ENCODE measurements at places on chromosomes 7 and 10.

GRCh38 chr10:47372726-47373125, 11.4 kb downstream of the ZNF488 start:
- DNase-seq = no peak

DNA sequence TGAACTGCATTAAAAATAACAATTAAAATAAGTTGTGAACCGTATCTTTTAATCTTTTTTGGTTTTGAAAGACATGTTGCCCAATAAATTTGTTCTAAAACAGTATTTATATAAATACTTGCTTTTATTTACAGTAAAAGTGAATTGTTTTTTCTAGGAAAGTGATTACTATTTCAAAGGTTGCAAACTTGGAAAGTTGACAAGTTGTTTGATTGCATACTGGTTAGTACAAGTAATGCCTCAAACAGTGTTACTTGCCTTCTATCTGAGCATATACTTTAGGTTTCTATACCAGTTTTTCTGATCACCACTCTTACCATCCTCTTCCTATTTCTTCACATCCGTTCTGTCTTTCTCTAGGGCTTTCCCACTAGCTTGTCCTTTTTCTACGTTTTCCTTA, 212.6 kb downstream of the FOXP2 start:
- no peak for DNase-seq

DNA sequence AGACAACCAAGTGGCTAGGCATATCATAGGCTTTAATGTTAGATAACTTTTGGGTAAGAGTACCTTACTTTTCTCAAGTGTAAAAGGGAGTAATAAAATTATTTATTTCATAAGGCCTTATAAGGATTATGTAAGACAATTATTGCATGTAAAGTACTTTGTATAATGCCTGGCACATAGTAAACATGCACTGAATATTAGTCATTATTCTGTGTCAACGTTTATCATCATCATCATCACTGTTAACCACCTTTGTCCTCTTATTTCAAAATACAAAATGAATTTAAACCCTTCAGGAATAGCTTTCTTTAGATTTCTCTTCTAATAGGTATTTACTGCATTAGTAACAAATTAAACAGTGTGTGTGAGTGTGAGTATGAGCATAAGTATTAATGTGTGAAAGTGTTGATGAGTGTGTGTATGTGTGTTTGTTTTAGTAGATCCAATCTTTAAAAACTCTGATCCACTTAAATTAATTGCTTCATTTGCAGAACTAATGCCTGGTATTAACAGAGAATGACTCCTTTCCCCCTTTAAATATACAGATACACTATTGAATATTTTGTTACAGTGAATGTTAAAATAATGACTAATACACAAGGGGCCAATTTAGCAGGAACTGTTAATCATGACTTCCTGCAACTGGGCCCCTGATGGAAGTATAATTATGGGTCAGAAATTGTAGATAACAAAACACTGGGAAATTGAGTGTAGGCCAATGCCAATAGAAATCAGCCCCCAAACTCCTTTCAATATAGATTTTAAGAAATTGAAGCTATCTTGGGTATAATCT, 213.3 kb upstream of the FZD8 start:
- DNase-seq = no peak

DNA sequence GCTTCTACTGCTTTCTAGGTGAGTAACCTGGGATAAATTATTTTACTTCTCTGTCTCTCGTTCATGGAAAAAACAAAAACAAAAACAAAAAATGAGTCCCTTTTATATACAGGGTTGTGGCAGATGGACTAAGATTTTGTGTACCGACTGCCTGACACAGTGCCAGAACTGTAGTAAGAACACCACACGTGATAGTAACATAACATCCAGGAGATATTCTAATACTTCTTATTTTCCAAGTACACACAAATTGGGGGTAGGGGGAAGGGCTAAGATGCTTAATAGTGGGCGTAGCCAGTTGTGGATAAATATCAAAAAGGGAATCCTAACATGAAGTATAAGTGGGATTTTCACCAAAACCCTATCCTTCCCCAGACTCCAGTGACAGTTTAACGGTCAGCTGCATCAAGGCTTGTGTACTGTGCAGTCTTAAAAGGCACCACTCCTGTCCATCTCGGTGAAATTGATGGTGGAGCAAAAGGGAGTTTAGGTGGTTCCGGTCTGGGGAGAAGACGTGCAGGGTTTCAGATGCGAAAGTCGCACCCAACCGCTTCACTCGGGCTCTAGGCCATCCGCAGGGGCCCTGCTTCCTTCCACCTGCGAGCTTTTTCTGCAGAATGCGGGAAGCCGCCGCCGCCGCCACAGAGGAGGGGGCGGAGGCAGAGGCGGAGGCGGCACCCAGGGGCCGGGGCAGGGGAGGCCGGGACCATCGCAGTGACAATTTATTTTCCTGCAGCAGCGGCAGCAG, at the start of gene STAMBPL1:
Gene STAMBPL1 (plus strand): TSS at position 712 of the 748 bp plus-strand sequence. CDS start 21,464 bp downstream, outside the sequence.
- peak; percentile 67 for DNase-seq

DNA sequence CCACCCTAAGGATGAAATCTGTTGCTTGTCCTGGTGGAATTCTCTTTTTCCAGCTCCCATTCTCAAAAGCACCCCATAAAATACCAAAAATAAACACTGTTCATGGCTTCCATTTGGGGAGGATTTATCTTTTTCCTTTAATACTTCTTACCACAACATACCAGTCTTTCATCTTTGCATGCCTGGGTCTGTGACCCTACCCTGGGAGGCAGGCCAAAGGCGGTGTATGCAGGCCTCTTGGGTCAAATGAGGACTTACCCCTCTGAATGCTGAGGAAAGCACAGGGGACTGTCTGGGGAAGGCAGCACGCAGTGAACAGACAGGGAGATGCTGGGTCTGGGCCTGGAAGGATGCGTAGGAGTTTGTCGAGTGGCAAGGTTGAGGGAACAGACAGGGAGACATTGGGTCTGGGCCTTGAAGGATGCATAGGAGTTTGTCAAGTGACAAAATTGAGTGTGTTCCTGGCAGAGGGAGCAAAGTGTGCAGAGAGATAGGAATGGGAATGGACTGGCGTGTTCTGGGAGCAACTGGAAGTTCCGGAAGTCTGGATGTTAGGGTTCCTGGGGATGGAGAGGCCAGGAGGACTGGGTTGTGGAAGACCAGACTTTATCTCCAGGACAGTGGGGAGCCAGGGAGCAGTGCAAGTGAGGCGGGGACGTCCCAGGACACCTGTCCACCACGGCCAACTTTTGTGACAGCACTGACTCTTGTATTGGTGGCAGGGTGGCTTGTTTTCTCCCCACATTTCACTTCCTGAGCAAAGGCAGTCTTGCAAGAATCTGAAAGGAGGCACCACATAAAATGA, 40.8 kb downstream of the MYL10 start:
- no peak for DNase-seq

GRCh38 chr10:22737587-22737986, 23.2 kb upstream of the PIP4K2A start:
- DNase-seq = no peak

- no peak for DNase-seq
These were observed 2.4 kb downstream of the FAS start for GRCh38 chr10:88992921-88993524.

GRCh38 chr7:2670720-2671391, 17.1 kb upstream of the AMZ1 start:
- peak; percentile 65 for DNase-seq

DNA sequence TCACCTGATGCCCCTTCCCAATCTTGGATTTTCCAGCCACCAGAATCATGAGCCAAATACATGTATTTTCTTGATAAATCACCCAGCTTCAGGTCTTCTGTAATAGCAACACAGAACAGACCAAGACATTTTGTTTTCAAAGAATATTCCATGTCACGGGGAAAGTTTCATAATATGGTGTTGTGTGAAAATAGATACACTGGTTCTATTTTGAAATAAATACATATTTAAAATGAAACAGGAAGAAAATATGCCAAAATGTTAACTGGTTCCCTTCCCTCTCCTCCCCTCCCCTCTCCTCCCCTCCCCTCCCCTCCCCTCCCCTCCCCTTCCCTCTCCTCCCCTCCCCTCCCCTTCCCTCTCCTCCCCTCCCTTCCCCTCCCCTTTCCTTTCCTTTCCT, 30.3 kb upstream of the CAMK1D start:
- DNase-seq = no peak

DNA sequence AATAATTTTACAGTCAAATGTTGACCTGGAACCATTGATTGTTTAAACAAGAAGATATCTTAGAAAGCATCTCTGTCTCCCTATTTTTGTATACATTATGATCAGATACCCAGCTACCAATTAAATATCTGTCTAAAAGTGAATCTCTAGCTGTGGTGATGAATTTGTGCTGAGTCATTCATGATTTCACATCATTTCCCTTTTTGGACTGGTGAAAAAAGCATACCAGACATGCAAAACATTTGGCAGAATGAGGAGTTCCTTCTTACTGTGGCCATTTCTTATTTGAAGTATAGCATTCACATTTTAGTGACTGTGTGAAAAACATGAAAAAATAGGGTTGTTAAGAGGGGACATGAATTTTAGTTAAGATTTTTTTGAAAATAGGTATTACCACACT, 98.0 kb upstream of the GATA3 start:
- DNase-seq = no peak

DNA sequence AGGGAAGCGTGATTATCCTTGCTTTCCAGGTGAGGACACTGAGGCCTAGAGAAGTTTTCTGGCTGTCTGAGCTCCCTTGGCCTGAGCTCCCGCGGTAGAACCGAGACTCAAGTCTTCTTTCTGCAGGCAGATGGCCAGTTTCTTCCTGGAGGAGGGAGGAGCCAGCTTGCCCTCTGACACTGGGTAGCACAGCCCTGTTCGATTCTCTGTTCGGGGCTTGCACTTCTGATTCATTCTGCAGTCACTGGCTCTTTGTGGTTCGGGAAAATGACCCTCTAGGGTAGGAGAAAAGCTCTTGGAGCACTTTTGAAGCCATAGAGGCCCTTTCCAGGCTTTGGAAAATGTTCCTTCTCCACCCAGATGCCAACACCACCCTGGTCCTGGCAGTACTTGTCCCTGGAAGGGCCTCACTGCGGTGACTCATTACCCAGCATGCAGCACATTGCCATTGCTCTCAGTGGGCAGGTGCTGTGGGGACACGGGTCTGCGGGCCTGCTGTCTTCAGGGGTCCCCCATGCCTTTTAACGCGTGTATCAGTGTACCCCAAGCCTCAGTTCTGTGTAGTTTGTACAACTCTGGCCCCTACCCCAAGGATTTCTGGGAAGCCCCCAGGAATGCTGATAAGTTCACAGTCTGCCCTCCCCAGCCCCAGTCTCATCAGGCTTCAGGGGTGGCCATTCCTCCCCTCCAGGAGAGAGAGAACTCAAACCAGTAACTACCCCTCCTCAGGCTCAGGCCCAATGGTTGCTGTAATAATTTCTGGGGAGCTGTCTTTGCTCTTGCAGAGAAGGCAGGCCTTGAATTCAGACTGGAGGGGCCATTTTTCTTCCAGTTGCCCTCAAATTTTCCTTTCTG, 11.9 kb downstream of the CHST3 start:
- no peak for DNase-seq

DNA sequence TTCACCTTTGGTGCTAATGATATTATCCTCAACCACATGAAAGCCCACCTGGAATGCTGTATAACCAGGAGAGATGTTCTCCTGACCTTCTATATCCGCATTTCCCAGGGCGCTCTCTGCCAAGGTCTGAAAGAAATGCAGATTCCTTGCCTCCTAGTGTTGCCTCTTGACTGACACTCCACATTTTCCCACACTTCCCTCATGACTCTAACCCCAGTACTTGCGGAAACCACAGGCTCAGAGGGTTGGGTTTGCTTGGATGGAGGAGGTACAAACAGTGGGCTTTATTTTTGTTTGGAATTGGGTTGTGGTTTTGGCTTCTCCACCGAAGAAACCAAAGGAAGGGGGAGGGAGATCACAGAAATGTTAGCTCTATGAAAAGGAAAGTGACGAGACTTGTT, 222.9 kb upstream of the CELF2 start:
- DNase-seq = no peak

DNA sequence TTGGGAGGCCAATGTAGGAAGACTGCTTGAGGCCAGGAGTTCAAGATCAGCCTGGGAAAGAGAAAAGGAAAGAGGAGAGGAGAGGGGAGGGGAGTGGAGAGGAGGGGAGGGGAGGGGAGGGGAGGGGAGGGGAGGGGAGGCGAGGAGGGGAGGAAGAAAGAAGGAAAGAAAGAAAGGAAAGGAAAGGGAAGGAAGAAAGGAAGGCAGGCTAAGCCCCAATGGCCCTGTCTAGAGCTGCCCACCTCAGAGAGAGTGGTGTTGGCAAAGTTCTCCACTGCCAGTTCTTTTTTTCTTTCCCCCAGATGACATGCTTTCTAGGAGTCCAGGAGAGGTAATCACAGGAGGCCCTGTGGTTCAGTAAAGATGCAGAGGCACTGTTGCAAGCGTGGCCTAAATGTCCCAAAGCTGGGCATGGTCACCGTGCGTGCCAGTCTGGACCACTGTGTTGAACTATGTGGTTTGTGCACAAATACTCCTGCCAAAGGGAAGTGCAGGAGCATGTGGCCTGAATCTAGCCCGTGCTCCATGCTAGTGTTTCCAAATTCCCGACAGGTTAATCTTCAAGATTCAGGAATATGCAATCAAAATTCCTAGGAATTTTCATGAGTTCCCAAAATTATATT, 39.7 kb downstream of the ODAD2 start:
- no peak for DNase-seq

DNA sequence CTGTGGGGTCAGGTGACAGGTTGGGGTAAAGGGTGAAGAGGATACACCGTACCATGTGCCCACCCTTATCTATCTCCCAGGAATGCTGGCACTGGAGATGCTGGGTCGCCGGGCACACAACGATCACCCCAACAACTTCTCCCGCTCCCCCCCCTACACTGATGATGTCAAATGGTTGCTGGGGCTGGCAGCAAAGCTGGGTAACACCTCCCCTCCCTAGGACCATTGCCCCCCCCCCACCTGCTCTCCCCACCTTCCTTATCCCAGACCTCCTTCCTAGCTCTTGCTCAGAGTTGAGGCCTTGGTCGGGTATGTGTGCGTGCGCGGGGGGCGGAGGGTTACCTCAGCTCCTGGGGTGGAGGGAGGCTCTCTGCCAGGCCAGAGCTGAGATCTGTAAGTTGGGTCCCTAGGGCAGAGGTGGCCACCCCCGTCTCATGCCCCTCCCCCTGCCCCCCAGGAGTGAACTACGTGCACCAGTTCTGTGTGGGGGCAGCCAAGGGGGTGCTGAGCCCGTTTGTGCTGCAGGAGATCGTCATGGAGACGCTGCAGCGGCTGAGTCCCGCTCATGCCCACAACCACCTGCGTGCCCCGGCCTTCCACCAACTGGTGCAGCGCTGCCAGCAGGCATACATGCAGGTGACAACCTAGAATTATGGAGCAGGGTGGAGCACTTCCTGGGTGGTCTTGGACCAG, 10.7 kb downstream of the NDST2 start:
- DNase-seq = no peak

GRCh38 chr7:20730611-20731010, 56.1 kb downstream of the SP8 start:
- DNase-seq = no peak

GRCh38 chr10:97798958-97799610, 27.3 kb upstream of the SFRP5 start:
- DNase-seq = no peak
